ENCODE measurements at places on chromosomes 7 and 10.

- DNase-seq, result no peak
Observed at GRCh38 chr7:157731126-157731525, 394.3 kb downstream of the DNAJB6 start.

- DNase-seq, result no peak
Observed at GRCh38 chr10:43781480-43782361, 133.0 kb upstream of the ZNF32 start.

DNA sequence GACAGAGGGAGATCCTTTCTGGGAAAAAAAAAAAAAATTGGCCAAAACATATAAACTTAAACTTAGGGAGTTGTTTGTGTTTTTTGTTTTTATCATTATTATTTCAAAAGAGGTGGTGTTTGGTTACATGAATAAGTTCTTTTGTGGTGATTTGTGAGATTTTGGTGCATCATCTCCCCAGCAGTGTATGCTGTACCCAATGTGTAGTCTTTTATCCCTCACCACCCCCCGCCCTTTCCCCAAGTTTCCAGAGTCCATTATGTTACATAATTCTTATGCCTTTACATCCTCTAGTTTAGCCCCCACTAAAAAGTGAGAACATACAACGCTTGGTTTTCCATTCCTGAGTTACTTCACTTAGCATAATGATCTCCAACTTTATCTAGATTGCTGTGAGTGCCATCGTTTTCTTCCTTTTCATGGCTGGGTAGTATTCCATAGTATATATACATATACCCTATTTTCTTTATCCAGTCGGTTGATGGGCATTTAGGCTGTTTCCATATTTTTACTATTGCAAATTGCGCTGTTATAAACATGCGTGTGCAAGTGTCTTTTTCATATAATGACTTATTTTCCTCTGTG is 148.1 kb upstream of the ZNF92 start:
- peak; percentile 39 for DNase-seq

DNA sequence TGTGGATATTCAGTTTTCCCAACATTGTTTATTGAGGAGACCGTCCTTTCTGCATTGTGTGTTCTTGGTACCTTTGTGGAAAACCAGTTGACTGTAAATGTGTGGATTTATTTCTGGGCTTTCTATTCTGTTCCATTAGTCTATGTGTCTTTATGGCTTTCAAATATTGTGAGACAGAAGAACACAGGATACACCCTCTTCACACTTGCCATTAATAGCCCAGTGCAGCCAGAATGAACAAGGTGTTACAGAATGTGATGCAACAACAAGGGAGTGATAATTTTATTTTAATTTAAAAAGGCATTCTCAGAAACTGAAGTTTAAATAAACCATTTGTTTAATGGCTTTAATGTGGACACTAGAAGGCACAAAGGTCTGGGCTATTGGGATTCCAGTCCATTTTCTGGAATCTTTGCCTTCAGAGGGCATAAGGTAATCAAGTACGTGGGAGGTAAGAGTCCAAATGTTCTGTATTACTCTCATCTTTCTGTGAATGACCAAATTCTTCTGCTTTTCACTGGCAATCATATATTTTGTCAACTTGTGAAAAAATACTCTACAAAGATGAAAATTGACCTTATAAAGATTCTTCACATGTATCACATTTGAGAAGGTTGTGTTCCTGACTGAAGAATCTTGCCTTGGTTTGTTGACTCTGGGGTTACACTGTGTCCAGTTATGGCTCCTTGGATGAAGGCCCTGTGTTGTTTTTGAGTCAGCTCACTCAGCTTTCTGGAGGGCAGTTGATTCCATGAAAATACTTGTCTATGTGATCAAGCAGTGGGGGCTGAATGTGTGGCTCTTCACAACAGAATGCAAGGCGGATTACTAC is 962.7 kb downstream of the LRMDA start:
- DNase-seq, result no peak

GRCh38 chr10:11993834-11994468 is 48.7 kb downstream of the UPF2 start:
- peak; percentile 80 for DNase-seq

DNA sequence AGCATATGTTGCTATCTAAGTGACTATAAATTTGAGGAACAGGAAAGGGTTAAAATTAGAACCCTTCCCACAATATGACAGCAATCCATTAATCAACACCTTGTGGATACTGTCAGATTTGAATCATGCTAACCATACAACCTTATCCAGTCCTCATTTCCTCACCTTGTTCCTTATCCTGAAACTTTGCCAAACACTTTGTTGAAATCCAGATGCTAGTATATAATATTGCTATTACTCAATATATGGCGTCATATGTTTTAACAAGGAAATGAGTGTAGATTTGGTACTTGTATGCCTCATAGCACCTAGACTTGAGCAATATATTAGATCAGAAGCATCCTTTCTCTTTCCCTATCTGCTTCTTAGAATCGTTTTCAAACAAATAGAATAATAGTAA is 66.3 kb upstream of the SLC25A13 start:
- no peak for DNase-seq

GRCh38 chr10:125096371-125096770 is 64.0 kb downstream of the CTBP2 start:
- DNase-seq, result no peak

GRCh38 chr7:3063016-3063753 is 19.5 kb upstream of the CARD11 start:
- no peak for DNase-seq

DNA sequence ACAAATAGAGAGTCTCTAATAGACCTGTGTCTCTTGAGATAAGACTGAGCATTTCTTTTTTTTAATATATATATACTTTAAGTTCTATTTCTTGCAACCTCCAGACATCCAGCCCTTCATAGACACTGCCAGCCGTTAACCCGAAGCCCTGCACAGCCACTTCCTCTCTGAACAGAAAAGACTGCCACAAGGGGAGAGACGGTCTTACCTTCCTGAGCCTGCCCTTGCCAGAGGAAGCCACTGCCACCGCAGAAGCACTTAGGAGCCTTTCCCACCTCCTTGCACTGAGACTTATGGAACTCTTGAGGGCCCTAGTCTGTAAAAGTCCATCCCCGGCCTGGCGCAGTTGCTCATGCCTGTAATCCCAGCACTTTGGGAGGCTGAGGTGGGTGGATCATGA is 31.8 kb upstream of the PRSS1 start:
- peak; percentile 92 for DNase-seq

GRCh38 chr7:116578526-116578925 is 53.7 kb downstream of the CAV1 start:
- no peak for DNase-seq

- DNase-seq, result no peak
Observed at GRCh38 chr7:235576-236395, 43.4 kb downstream of the FAM20C start.

- DNase-seq, result no peak
Observed at GRCh38 chr7:120998996-120999565, 10.6 kb downstream of the CPED1 start.

- no peak for DNase-seq
Observed at GRCh38 chr7:99784007-99784406, at the start of gene CYP3A4. TSS of gene CYP3A4 (minus strand) at chr7:99784184. CDS start at chr7:99784081, 103 bp downstream.

- no peak for DNase-seq
Observed at GRCh38 chr7:92699560-92699959, 109.4 kb upstream of the FAM133B start.

GRCh38 chr10:106502641-106503040 is 661.9 kb downstream of the SORCS1 start:
- no peak for DNase-seq

DNA sequence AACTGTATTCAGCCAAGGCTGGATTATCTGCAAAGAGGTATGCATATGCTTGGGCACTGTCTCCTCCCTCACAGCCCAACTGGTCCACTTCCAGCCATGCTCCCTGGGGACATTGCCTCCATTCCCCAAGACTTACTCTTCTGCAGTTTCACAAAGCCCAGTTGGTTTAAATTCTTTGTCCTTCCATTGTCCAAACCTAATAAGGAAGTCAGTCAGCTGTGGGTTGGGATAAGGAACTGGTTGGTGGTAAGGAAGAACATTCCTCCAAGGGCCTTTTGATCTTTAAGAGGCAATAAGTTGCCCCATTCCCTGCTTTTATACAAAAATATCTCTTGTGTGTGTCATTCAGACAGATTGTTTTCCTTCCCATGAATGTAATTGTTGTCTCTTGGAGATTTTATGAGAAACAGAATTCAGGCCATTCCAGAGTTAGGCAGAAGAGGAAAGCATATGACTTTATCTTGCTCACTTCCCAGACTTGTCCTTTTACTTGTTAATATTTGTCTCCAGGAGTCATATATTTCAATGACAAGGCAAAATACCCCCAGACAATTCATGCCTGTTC is 673.7 kb downstream of the SUGCT start:
- DNase-seq, result no peak

DNA sequence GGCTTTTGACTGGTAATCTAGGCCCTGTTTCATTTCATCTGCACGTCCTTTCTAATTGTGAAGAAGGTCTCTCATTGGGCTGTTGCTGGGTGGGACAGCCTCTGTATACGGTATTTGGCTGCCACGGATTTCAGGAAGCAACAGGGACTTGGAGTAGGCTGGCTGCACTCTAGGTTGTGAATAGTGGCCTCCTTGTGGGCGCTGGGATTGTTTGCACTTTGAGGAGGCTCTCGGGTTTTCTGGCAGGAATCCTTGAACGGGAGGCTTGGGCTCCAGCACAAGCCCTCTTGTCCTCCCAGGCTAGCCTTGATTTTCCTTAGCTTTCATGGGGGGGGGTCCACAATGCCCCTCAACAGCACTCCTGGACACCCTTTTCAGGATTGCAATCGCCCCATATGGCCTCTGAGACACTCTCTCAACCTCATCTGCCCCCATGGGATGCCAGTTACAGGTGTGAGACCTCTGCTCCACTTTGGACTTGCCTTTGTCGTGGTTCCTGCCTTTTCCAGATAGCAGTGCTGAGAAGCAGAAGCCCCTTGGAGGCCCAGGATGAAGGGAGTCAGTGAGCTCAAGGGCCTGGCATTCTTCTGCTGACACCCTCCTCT is 33.9 kb upstream of the ZNF273 start:
- no peak for DNase-seq

DNA sequence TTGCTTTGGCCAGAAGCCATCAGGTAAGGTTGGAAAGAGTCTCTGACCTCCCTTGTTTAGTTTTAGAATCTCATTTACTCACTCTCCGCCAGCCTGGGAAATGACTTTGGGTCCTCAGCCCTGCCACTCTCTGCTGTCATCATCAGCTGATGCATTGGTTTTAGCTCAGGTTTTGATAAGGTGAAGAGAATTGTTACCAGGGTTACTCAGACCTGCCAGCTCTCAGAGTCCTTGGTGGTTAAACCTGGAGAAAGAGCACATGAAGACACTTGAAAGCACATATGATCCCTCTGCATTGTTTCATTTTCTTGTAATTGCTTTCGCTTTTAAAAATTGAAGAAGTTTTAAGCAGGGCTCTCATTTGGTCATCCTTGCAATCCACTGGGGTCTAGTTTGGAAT is 4.0 kb upstream of the CROT start:
- DNase-seq, result no peak

DNA sequence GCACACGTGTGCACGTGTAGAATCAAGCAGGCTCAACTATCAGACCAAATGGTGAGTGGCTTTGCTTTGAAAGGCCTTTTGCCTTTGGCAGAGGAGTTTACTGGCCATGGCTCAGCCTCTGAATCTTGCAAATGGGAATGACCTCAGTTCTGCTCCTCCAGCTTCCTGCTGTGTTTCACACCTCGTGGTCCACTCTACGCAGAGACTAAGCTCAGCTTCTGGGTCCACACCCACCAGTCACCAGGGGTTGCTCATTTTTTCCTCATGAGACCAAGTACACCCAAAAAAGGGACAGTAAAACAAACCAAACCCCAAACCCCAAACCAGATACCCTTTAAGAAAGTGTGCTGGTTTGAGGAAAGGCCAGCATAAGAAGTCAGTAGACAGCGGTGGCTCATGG is 236.4 kb downstream of the DNAJB6 start:
- DNase-seq, result no peak

DNA sequence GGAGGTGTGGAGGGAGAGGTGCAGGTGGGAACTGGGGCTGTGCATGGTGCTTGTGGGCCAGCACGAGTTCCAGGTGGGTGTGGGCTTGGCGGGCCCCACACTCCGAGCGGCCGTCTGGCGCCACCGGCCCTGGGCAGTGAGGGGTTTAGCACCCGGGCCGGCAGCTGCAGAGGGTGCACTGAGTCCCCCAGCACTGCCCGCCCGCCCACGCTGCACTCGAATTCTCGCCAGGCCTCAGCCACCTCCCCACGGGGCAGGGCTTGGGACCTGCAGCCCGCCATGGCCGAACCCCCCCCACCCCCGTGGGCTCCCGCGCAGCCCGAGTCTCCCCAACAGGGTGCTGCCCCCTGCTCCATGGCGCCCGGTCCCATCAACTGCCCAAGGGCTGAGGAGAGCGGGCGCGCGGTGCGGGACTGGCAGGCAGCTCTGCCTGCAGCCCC is 810.2 kb downstream of the PCDH15 start:
- no peak for DNase-seq

DNA sequence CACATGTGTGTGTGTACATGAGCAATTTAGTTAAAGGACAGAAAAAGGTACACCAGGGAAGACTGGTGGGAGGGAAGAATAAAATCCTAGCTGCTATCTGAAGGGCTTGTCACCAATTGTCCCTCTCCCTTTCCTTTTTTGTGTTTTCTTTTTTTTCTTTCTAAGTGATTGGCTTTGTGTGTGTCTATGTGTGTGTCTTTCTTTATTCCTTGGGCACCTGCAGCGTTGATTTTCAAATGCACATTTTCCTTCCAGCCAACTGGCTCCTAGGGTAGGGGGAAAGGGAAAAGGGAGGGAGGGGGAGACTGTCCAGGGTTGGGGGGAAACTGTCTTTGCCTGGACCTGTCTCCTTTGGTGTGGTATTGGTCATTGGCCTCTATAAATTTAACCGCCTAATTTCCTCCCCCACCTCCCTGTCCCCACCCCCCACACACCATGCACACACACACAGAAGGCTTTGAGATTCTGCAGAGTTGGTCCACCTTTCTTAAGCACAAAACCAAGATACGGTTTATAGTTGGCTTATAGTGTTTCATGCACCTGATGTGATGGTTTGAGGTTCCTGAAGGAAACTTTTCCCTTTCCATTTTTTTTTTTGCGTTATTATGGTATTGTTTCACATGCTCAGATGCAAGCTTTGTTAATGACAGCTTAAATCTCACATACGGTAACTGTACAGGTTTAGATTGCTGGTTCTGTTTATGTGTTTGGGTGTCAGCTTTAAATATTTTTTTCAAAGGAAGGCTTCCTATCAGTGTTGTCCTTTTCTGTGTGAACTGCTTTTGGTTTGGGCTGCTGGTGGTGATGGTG is 2.6 kb downstream of the AUTS2 start:
- no peak for DNase-seq

- DNase-seq, result no peak
Observed at GRCh38 chr7:121304102-121304658, 24.6 kb upstream of the WNT16 start.

GRCh38 chr10:101694674-101695403 is at the start of gene FBXW4:
TSS of gene FBXW4 (minus strand) at chr10:101695170. CDS start at chr10:101695105, 65 bp downstream.
- DNase-seq, result peak; percentile 64

DNA sequence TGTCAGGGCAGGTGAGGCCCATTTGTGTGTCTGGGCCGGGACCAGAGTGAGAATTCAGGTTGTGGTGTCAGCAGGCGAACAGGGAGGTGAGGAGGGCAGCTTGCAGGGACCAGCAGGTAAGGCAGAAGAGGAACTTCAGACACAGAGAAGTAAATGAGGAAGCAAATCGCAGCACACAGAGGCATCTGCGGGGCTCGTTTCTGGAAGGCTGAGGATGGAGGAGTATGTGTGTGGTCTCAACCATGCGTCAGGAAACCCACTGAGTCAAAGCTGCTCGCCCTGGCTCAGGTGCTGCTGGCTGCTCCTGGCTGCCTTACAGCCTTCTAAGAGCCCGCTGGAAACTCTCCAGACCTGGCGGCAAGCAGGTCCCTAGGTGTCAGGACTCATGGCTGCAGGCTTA is 26.9 kb upstream of the PITRM1 start:
- DNase-seq, result peak; percentile 65

GRCh38 chr10:119811122-119811521 is 61.5 kb downstream of the MCMBP start:
- DNase-seq, result no peak

Measured in KBM-7 (cell line).